ENCODE measurements at places on chromosomes 12 and 14.

DNA sequence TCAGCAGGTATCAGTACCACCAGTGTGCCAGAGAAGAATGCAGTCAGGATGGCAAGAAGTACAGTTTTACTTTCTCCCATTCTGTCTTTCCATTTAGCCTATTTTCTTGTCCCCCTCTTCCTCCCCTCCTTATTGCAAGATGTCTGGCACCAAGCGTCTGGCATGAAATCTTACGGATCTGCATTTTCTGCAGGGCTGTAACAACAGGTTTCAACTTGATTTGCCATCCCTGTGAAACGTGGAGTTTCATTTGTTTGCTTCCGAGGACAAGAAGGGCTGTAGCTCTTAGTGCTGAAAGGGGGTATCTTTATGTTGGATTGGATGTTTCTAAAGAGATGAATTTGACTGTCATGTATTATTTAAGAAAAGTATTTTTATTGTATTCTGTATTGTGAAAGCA lies 1110.6 kb downstream of the BCL11B start:
- no peak for DNase-seq

GRCh38 chr14:75198291-75198933 lies 22.0 kb upstream of the TMED10 start:
- no peak for DNase-seq

GRCh38 chr14:90903101-90903500 lies 86.9 kb upstream of the TTC7B start:
- DNase-seq = peak; percentile 7

DNA sequence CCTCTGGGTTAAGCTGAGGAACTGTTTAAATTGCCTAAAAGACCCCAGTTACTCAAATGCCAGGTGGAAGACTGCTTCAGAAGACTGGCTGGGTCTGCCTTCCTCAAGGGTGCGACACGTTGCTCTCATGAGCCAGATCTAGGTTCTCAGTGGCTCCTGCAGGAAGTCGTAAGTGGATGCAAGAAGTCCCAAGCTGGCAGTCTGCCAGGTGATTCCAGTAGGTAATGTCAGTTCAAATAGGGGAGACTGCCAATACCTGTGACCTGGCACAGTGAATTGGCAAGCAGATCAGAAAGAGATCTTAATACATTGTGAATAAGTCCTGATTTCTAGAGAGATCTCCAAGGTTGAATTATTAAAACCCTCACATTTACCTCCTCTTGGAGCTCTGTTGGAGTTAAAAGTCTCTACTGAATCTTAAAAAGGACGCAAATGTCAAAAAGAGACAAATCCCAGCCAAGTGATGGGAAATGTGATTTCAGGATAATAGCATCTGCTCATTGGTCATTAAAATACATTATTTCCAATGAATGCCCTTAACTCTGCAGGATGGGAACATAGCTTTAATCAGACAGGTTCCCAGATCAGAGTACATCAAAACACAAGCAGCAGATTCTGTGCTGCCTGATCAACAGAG lies 98.8 kb upstream of the FRMD6 start:
- DNase-seq = no peak

DNA sequence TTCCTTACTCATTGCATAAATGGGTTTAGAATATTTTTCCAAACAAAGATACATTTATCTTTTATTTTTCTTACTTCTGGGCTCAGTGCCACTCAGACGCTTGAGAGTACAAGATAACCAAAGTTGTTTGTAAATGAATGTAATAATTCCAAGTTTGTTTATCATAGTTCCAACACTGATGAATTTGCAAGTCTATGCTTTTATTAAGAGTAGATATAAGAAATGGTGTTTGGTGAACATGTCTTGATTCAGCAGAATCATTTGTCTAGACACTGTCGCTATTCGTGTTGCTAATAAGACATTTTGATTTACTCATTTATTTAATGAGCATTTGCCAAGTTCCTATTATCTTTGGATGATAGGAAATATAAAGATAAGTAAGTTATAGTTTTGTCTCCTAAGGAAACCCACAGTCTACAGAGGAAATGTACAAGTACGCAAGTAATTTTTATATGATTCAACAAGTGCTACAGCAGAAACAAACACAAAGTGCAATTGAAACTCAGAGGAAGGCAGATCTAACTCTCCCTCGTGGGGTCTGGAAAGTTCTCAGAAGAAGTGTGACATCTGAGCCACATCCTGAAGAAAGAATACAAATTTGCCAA lies 132.8 kb upstream of the FSCB start:
- no peak for DNase-seq

DNA sequence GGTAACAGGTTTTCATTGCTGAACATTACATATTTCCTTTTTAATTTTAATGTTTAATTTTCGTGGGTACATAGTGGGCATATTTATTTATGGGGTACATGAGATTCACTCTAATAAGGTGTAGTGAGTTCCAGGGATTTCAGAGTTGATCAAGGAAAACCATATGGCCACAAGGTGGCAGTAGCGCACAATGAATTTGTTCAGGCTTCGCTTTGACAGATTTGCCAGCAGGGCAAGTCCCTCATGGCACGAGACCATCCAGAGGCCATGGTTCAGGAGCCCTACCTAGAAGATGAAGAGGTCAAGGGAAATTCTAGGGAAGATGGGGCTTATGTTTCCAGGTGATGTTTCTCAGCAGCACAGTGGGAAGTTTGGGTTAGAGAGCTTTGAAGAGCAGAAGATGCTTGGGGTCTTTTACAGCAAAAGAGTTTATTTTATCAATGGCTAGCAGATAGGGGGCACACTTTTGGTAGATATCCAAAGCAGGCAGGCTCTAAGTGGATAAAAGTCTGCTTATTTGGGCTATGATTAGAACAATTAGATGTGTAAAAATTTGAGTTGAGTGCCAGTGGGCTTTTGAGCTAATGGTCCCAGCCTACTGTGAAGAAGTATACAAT lies 1004.4 kb downstream of the AACS start:
- no peak for DNase-seq

DNA sequence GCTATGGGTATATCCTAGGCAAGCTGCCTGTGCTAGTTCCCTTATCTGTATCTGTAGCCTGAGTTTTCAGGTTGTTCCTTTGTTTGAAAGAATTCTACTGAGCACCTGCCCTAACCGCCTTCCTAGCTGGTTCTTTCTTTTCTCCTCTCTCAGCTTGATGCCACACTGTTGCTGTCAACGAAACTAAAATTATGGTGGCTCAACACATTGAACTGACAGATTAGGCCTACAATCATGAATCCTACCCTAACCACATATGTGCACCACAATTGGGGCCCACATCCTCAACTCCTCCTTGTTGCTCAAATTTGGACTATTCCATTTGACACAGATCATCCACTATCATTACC lies 36.2 kb upstream of the RESF1 start:
- DNase-seq = no peak

DNA sequence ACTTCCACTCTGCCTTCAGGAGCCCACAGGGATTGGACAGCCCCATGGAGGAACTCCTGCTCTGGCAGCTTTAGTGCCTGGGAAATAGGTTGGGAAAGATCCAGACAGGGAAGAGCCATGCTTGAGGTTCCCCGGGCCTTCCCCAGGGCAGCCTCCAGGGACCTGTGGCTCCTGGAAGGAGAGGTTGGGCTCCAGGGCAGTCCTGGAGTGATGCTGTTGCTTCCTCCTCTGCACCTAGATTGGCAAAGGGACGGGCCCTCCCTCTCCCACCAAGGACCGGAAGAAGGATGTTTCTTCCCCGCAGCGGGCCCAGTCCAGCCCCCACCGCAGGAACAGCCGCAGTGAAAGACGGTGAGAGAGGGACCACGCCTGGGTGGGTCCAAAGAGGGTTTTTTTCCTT lies 16.5 kb downstream of the VASH1 start:
- DNase-seq = no peak

DNA sequence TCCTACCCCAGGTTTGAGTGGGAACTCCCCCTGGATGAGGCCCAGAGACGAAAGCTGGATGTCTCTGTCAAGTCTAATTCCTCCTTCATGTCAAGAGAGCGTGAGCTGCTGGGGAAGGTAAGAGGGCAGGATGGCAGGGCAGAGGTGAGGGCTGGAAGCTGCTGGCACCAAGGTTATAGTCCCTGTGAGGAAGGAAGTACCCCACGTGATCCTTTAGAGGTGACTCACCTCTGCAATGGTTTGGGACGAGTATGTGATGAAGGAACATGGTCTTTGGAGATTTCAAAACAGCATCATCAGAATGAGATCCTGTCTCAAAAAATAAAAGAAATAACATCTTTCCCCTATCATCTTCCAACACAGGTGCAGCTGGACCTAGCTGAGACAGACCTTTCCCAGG lies 9.2 kb upstream of the MYL6B start:
- no peak for DNase-seq

DNA sequence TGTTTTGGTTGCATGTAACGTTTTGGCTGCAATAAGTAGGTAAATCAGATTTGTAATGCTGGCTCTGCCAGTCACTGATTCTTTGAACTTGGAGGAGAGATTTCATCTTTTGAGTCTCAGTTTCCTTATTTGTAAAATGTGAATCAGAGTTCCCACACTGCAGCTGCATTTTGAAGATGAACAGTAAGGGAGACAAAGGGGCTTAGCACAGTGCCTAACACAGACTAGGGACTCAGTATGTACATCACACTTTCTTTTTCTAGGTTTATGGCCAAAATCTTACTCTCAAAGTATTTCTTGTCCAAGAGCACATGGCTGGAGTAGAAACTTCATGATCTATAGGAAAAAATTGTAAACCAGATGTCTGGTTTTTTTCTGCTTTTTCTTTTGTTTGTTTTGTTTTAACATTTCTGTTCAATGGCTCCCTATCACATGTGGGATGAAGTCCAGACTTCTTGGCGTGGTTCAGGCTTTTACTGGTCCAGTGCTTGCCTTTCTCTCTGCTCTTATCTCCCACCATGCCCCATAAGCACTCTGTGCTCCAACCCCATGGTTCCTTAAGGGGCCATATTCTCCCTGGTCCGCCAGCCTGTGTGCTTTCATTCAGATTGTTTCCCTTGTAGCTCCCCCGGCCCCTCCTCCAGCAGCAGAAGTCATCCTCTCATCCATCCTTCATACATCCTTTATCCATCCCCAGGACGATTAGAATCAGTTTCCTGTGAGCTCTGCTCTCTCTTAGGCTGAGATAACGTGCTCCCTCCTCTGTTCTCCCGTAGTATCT lies 58.0 kb downstream of the SYNE2 start:
- no peak for DNase-seq

- no peak for DNase-seq
These were observed 779.7 kb upstream of the FLRT2 start for GRCh38 chr14:84750284-84750683.

GRCh38 chr12:40107803-40108620 lies 2.1 kb upstream of the SLC2A13 start:
- DNase-seq = no peak

- no peak for DNase-seq
These were observed 55.7 kb downstream of the GALNT8 start for GRCh38 chr12:4775936-4776335.

DNA sequence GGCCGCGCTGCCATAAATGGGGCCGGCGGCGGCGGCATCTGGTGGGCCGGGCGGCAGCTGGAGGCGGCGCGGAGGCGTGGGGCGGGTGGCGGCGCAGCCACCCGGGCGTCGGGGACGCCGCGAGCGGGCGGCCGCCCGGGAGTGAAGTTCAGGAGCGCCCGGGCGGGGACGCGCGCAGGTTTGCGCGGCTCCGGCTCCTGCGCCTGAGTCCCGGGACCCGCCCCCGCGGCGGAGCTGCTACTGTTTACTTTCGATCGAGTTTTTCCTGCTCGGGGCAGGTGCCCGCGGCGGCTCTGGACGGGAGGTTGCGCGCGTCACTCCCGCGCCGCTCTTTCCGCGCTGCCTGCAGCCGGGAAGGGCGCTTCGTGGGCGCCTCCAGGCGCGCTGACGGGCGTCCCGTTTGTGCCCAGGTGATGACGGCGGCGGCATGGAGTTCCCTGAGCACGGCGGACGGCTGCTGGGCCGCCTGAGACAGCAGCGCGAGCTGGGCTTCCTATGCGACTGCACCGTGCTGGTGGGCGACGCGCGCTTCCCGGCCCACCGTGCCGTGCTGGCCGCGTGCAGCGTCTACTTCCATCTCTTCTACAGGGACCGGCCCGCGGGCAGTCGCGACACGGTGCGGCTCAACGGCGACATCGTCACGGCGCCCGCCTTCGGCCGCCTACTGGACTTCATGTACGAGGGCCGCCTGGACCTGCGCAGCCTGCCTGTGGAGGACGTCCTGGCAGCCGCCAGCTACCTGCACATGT lies at the start of gene ZBTB42:
Gene ZBTB42, plus strand, starts transcription at position 331 of the 749 bp plus-strand sequence. Its CDS starts 97 bp downstream, at position 428.
- no peak for DNase-seq

DNA sequence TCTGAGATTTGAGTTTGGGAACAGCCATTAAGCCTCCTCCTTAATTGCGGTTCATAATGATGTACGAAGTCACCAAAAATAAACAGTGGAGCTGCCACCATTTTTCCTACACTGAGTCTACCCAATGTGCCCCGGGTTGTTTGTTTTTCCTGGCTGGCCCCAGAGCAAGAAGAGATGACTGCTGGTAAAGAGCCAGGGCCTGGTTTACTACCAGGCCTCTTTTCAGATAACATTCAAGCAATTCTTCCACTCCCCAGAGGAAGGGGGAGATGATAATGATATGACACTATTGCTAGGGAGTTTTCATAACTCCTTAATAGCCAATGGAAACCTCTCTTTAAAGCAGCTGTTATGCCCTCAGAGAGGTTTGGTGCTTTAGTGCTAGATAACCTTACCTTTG lies 42.3 kb downstream of the BRAP start:
- peak; percentile 45 for DNase-seq

- no peak for DNase-seq
These were observed 6.9 kb downstream of the FBXO34 start for GRCh38 chr14:55277972-55278740.

- no peak for DNase-seq
These were observed 436.2 kb downstream of the CCDC91 start for GRCh38 chr12:28626504-28626903.

DNA sequence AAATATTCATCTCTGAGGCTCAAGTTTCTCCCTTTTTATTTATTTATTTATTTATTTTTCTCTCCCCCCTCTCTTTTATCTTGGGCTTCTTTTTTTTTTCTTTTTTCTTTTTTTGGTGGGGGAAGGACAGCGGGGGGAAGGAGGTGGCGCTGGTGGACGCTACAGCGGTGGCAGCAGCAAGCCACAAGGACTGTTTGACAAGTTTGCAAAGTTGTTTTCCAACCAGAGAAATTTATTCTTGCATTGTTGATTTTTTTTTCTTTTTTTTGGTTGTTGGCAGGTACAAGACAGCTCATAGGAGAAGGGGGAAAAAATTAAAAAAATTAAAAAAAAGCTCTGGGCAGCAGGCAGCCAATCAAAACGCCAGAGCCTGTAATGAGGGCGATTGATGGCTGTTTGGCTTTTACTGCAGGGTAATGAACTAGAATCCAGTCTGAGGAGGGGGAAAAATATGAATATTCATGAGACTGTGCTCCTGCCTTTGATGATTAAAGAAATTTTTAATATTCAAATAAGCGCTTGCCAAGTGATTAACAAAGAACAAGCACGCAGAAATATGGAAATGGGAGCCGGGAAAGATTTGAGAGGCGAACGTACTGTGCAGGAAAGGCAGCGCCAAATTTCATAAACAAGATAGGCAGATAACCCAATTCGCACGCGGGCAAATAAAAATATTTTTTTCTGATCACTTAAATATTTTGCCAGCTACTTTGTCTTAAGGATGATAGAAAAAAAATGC lies 36.2 kb downstream of the BCL11B start:
- DNase-seq = no peak

GRCh38 chr12:104579718-104580495 lies 123.2 kb downstream of the CHST11 start:
- DNase-seq = no peak

Measured in AG04449 (cell line).